ENCODE measurements at places on chromosomes 4 and X.

- DNase-seq, result no peak
These were observed 1.2 kb downstream of the PRPS1 start for GRCh38 chrX:107629540-107629909.

- DNase-seq, result no peak
These were observed 82.7 kb upstream of the GPM6B start for GRCh38 chrX:13899607-13900006.

DNA sequence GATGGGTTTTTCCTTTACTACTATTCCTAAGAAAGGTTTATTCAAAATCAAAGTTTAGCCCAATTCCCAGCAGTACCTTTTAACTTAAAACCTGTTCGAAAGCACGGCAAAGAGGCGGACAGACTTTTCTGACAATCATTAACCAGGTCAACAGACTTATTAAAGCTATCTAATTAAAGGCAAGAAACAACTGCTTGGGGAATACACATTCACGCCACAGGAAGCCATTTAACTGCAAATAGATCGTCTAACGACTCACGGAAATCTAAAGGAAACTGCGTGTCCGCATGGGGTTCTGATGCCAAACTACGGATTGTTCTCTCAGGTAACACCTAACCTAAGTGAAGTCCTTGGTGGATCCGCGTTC lies 663 bp upstream of the USP53 start:
- no peak for DNase-seq

DNA sequence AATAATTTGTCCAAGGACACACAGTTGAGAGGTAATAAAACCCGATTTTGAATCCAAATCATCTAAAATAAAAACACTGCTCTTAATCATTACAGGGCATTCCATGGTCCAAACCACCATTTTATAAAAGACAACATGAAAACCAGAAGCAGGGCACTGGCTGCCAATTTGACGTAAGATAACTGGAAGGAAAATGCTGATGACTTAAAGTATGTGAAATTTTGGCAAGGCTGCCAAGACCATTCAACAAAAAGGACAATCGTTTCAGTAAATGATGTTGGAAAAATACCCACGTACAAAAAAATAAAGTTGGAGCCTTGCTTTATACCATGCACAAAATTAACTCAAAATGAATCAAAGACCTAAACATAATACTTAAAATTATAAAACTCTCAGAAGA lies 344.4 kb downstream of the RAPGEF2 start:
- DNase-seq, result no peak

DNA sequence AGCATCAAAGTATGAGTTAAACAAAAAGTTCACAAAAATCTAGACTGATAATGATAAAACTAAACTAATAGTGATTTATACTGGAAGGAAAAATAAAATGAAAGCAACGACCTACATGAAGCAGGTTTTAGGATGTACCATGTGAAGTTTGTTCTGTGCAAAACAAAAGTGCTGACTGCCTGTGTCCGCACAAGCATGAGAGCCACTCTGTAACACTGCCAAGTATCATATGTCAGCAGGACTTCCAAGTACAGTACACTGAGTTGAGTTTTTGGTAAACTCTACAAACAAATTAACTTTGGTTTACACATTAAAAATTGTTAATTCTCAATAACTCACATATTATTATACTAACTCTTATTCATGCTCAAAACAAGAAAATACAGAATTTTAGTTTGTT lies 459.0 kb downstream of the PDGFC start:
- no peak for DNase-seq

DNA sequence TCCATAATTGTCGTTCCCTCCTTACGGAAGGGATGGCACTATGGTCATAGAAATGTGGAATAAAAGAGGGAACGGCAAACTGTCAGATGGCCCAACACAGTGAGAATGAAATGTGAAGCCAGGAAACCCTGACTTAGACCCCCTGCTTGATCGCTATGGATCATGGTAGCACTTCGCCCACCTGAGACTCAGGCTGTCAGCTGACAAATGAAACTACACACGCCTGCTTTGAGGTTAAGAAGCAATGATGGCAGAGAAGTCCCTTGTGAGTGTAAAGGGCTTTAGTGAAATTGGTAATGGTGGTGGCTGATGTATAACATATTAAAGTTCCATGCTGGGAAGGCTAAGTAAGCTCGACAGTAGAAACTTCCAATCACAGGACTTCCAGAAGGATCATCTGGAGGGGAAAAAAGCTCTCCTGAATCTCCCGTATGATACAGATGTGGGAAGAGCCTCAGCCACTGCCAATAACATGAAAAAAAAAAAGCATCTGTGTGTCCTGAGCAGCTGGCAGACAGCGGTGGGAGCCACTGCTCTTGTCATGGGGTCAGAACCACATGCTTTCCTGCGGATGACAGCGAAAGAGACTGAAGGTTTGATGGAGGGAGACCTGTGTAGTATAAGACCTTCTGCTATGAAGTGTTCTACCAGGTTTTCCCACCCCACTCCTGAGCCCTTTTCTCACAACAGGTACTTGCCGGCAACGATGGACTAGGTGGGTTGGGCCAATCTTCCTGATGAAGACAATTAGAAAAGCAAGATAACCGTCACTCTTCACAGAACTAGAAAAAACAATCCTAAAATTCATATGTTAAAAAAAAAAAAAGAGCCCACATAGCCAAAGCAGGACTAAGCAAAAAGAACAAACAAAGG lies 107.6 kb downstream of the AFAP1 start:
- DNase-seq, result no peak

- DNase-seq, result no peak
These were observed 9.5 kb downstream of the FHDC1 start for GRCh38 chr4:152945639-152946038.

DNA sequence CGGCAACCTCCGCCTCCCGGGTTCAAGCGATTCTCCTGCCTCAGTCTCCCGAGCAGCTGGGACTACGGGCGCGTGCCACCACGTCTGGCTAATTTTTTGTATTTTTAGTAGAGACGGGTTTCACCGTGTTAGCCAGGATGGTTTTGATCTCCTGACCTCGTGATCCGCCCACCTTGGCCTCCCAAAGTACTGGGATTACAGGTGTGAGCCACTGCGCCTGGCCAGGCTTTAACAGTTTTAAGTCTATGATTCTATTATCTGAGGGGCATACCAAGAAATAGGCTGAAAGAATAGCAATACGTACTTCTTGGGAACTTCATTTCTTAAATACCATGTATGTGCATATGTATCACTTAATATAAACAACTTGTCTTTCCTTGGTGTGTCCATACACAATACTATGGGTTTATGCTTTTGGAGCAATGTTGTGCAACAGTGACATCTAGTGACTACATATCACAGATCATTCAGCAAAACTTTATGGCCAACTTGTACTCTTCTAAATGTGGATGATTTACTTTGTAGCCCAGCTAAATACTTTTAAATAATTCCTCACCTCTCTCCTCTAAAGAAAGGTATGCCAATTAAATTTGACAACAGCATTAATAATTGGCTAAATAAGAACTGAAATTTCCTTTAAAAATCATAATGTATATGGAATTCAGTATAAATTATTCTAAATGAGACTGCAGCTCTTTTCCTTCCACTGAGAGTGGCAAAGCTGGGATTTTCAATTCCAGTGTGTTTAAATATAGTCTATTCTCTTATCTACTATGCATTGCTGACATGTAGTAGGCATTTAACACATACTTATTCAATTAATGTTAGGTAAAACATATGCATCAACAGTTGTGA lies 10.4 kb downstream of the SLC9B1 start:
- no peak for DNase-seq

GRCh38 chr4:6221851-6222760 lies 21.8 kb upstream of the JAKMIP1 start:
- no peak for DNase-seq

DNA sequence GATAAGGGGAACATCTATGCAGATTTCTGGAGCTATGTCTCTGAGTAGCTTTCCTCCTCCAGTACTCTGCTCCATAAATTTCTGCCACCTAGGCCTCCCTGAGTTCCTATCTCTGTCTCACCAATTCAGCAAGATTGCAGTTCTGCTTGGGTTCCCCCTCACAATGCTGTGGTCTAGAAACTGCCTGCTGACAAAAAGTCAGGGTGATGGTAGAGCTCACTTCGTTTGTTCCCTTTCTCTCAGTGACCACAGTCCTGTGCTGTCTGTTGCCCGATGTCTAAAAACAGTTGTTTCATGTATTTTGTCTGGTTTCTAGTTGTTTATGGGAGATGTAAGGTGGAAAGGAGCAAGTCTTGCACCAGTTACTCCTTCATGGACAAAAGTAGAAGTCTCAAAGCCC lies 41.1 kb downstream of the AMMECR1 start:
- no peak for DNase-seq

DNA sequence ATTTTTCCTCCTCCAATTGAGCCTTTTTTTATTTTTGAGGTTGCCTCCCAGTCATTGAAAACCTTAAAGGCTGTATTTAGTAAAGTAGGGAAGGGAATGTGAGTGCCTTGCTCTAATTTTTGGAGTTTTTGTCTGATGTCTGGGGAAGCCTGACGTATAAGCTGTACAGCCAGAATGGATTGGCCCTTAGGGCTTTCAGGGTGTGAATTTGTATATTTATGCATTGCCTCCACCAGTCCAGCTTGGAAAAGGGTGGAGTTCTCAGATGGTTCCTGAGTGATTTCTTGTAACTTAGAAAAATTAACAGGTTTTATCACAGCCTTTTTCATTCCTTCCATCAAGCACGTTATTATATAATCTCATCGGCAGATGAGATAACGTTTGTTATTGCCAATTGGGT lies 8.6 kb upstream of the IL9R start:
- no peak for DNase-seq

- DNase-seq, result no peak
These were observed 55.5 kb downstream of the SPANXN4 start for GRCh38 chrX:143081231-143081630.

DNA sequence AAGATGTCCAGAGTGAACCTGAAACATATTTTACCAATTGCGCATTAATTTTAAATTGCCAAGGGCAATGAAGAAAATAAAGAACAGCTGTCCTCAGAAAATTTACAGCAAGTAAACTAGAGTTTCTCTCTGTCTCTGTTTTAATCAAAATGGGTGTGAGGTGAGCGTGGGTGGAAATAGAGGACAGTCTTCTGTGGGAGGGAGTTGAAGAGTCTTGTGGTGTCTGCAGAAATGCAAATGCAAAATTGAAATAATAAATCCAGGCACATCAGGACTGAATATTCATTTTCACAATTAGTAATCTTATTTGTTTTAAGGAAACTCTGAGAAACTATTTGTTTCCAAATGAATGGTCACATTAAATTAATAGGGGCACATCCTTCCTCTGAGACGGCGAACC lies 192.0 kb downstream of the ARHGAP10 start:
- DNase-seq, result no peak

DNA sequence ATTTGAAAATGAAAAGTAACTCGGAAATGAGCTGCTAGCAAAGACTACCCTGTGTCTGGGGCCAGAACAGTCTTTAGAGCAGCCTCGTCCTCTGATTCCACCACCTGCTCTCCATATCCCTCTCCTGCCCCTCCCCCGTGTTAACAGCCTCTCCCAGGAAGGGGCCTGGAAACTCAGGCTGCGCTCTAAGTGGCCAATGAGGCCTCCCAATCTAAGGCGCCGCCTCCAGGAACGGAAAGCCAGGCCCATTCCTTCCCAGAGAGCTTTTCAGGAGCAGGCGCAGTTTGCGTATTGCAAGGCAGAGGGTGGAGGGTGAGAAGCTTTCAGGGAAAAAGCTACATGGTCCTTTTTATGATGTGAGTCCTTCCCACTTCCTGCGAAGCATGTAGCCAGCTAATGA lies 31.2 kb downstream of the RS1 start:
- DNase-seq, result no peak

DNA sequence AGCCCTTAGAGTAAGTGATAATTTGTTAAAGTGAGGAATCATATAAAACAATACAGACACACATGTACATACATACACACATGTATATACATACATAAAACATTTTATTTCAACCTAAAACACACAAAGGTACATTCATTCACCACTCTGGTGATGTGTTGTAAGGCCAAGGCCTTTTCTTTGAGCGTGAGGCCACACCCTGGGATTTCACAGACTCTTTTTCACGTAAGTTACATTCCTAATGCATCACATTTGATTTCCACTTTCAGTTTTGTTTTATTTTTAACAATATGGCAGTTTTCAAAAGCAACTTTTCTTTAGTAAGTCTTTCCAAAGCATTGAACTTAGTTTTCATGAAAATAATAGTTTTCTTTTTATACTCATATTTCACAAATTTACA lies 170.7 kb downstream of the COL4A6 start:
- no peak for DNase-seq

DNA sequence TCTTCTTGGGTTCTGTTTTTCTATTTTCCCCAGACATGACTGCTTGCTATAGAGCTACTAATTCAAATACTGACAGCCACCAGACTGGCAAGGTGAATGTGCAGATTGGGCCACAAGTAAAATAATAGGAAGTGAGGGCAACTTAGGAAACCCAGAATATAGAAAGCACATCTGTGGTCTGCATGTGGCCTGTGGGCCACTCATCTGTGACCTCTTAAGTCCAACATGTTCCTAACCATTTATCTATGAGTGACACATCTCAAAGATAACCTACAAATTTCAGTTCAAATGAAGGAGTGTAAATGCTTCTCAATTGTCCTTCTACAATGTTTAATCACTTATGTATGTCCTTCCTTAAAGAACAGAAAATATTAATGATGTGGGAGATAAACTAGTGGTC lies 128.9 kb downstream of the REELD1 start:
- DNase-seq, result no peak

DNA sequence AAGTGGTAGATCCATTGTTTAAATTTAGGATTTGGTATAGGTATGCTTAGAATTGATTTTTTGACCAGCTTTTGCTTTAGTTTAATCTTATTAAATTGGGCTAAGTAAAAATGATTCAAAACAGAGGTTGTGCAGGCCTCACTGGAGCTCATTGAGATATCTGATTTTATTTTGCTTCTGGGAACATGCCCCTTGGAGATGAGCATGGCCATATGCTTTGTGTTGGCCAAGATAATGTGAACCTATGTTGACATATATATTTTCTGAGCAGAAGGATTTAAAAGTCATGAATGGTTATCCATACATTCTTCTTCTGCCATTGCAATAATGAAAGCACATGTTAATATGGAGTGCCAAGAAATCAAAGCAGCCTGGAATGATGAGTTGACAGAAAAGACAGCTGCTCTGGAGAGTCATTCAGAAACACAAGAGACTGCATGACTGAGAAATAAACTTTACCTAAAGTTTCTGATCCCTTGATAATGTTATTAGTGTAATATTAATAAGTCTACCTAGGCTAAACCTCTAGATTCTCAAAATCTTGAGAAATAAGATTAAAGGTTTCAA lies 489.7 kb upstream of the GNPDA2 start:
- DNase-seq, result no peak

GRCh38 chr4:77284036-77284435 lies 127.0 kb downstream of the CCNG2 start:
- DNase-seq, result no peak

- no peak for DNase-seq
These were observed 931 bp downstream of the DDX60 start for GRCh38 chr4:168317621-168318020.

- DNase-seq, result no peak
These were observed 9.8 kb upstream of the WFS1 start for GRCh38 chr4:6259886-6260285.
